ENCODE measurements at places on chromosomes 5 and 9.

DNA sequence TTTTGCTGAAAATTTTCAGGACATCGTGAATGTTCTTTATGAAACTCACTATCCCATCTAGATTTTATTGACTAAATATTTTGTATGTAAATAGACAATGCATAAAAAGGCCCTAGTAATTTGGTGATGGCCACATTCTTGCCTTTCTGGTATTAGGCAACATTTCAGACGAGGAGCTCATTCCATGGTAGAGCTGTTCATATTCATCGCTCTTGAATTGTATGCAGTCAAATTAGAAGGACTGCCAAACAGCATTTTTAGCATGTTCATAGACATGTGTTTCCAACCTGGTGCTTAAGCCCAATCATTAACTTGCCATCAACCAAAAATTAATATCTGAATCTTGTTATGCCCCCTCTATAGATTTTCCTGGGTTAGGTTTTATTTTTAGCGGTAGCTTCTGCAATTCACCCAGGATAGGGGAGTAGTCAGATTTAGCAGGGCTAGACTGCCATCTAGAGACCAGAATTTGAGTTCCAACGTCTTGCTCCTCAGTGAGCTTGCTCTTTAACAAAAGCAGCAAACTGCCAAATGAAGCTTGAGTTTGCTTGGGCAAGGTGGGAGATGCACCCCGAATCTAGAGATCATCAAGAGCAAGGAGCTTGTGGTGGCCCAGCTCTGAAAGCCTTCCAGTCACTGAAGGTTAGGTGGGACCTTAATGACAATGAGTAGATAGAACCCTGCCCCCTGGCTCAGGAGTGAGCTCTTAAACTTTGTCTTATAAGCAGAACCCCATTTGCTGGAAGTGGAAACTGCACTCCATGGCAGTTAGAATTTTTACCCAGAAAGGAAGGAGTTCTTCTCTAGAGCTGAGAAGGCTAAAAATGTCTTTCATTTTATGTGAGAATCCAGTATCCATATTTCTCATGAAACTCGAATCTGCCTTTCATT, 456.2 kb downstream of the RASEF start:
- DNase-seq = no peak

- DNase-seq = no peak
Observed at GRCh38 chr5:56900858-56901578, 8.4 kb upstream of the SETD9 start.

GRCh38 chr5:141692919-141693725, 11.1 kb upstream of the ARAP3 start:
- no peak for DNase-seq

- no peak for DNase-seq
Observed at GRCh38 chr5:176175101-176175852, 62.9 kb upstream of the SIMC1 start.

All from natural killer cell treated with Interleukin-12 subunit alpha and Interleukin-12 subunit beta and Interleukin-15 and Interleukin-18, amount 100 ng/mL, for 72 hours (primary cell).